Endothelial cell of umbilical vein (primary cell): ENCODE measurements at places on chromosomes 11 and 22. TPM values are rescaled to one million over a fixed set of nuclear protein-coding genes. Genes with fewer than 3 reads are reported as not detected.

DNA sequence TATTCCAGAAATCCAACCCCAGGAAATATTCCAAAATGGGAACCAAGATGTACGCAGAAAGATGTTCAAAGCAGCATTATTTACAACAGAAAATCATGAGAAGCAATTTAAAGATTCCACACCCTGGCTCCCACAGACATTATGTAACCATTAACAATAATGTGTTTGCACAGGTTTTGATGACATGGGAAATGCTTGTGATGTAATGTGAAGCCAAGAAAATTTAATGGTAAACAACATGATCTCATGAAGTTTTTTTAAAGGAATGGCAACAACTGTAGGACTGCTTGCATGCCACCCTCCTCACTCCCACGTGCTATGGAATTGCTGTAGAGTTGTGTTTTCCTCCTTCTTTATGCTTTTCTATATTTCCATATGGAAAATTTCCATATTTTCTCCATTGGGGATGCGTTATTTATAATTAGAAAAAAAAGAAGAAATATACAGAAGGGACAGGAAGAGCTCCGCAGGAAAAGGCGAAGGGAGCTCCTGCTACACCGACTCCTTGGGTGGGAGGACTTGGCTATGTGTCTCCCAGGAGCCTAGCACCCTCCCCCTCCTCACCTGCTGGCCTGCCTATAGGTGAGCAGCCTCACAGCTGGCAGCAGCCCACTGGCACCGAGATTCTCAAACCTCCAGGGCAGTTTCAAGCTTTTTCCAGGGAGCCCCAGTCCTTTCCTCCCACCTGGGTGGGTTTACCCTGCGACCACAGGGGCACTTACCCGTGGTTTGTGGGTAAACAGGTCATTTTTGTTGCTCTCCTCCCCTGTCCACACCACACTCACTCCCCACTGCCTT is 20.9 kb downstream of the LRFN4 start:
- DNase-seq: no peak

The PATE4 gene
- not detected in 2 replicates for total RNA-seq

GRCh38 chr11:59558270-59558643 is 46.9 kb downstream of the OR4D9 start:
- no peak for DNase-seq

GRCh38 chr11:102891736-102892135 is 17.0 kb upstream of the MMP12 start:
- DNase-seq: no peak

GRCh38 chr22:38238519-38239071 is 34.2 kb downstream of the TMEM184B start:
- DNase-seq: no peak

The ACCS gene
- 8.6 and 10.0 TPM in 2 replicates for total RNA-seq

DNA sequence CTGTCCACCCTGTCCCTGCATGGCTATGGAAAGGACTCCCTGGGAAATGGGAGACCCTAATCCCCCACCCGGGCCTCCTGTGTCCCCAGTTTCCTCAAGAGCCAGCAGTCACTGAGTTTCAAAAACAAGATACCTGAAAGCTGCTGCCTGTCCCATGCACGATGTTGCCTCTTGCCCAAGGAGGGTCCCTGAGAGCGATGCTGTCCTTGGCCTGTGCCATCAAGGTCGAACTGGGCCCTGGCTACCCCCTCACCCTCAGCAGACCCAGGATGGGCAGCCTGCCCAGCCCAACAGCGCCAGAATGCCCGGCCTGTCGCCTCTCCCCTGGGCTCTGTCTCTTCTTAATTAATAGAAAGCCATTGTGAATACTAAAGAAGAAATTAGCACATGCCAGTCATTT is 104.5 kb upstream of the LMO1 start:
- DNase-seq: no peak

- no peak for DNase-seq
Measured at GRCh38 chr11:119545978-119546915, 123.3 kb upstream of the THY1 start.
